Stimulated activated CD4-positive, alpha-beta T cell treated with anti-CD3 and anti-CD28 coated beads, Interleukin-12 subunit alpha, Interleukin-12 subunit beta, amount 100 ng/mL, for 24 hours (primary cell): ENCODE measurements at places on chromosomes 1 and 21.

DNA sequence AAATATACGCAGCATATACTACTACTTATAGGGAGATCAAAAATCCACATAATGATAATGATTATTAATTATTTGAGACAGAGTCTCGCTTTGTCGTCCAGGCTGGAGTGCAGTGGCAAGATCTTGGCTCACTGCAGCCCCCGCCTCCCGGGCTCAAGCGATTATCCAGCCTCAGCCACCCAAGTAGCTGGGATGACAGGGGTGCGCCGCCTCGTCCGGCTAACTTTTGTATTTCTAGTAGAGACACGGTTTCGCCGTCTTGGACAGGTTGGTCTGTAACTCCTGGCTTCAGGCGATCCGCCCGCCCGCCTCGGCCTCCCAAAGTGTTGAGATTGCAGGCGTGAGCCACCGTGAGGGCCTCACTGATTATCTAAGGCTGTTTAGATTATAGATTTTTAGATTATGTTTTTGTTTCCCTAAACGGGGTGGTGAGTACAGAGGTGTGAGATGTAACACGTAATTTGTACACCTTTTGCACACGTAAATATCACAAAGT is 548 bp upstream of the SLC25A33 start:
- DNase-seq: no peak

GRCh38 chr21:37788503-37788902 is 127.8 kb downstream of the KCNJ6 start:
- DNase-seq: no peak

- no peak for DNase-seq
Observed at GRCh38 chr1:201143726-201144635, 10.3 kb downstream of the TMEM9 start.

DNA sequence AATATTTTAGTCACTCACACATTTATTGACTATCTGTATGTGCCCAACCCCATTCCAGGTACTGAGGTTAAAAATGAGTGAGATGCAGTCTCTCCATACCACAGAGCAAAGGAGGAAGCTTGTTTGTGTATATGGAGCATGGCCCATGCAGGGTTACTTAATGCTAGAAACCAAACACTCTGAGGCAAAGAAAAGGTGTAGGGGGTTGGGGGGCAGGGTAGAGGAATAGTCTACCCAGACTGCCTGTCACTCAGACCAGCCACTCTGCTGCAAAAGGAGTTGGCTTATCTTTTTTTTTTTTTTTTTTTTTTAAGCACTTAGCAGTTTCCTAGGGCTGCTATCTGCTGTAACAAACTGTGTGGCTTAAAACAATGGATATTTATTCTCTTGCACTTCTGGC is 19.8 kb downstream of the PGM1 start:
- no peak for DNase-seq

DNA sequence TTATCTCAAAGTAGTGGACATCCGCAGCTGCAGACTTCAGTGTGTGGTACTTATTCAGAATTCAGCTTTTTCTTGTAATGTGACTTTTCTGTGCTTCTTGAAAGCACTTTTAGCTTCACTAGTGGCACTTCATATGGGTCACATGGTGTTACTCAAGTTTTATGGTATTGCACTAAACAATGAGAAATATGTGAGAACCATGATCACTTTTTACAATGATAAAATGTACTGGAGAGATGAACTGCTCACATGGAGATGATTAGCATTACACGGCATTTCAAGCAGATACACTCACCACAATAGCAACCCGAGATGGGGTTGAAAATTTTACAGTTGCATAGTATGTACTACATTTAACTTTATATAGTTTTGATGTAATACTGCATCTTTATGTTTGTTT is 40.1 kb upstream of the GPR52 start:
- DNase-seq: no peak

DNA sequence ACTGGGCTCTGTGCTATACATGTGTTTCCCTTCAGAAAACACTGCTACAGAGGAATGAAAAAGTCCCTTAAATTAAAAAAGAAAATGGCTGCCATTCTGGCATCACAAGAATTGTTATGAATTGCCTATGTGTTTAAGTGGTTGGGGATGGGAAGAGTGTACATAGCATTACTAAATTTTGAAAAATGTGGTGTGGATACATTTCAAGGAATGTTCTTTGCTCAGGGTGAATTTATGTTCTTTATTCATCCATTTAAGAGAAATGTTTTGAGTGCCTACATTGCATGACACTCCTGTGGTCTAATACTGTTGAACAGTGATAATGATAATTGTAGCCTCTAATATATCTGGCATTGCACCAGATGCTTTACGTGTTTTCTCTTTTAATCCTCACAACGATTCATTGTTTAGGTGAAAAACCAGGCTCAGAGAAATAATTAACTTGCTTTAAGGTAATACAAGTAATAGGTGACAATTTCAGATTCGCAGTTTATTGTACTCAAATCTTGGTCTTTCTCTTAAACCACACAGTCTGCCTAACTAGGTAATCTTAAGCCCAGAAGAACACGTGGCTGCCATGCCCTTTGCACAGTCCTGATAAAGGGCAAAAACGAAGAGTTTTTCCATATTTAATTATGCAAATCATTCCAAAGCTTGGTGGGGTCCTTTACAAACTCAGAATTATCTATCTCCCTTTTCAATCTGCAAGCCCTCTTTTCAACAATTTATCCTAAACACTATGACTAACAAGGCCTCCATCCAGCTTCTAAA is 31.5 kb downstream of the DPT start:
- DNase-seq: no peak

GRCh38 chr1:150775276-150775675 is 9.7 kb upstream of the CTSS start:
- no peak for DNase-seq
